ENCODE measurements at places on chromosomes 3 and 15.

DNA sequence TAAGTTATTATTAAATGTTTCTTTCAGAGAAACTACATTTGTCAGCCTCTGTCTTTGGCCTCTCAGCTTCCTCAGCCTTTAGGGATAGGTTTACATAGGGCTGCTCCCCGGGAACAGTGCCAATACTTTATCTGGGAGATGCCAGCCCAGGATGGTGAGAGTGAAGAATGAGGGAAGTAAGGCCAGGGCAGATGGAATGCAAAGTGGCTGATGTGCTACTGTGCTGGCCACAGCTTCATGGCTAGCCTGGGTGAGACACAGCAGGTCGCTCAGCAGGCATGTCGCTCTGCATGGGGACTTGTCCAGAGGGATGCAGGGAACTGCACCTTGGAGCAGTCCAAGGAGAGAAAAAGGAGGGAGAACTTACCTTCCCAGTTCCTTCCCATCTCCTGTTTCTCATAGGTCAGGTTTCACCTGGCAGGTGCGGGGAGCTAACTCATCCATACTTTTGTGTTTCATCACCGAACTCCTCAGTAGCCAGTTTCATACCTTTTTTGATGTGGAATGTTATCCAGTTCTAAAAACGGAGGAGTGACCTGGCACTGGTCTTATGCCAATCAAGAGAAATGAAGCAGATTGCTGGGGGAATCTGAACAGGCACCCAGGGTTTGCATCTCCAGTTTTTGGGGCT lies 30.9 kb upstream of the C15orf39 start:
- DNase-seq = no peak

GRCh38 chr15:40279437-40280141 lies 3.3 kb downstream of the ANKRD63 start:
- no peak for DNase-seq

- DNase-seq = no peak
These were observed 1040.1 kb upstream of the NR2F2 start for GRCh38 chr15:95290176-95290974.

- DNase-seq = peak; percentile 46
These were observed 292.3 kb downstream of the TIGIT start for GRCh38 chr3:114586119-114586518.

- DNase-seq = no peak
These were observed 263.5 kb upstream of the BCHE start for GRCh38 chr3:166100730-166101129.

GRCh38 chr3:48478626-48479555 lies 25.1 kb downstream of the SHISA5 start:
- no peak for DNase-seq

- DNase-seq = no peak
These were observed 78.3 kb downstream of the TFRC start for GRCh38 chr3:196003611-196004010.

GRCh38 chr3:113266738-113267137 lies 55.4 kb downstream of the BOC start:
- DNase-seq = no peak

DNA sequence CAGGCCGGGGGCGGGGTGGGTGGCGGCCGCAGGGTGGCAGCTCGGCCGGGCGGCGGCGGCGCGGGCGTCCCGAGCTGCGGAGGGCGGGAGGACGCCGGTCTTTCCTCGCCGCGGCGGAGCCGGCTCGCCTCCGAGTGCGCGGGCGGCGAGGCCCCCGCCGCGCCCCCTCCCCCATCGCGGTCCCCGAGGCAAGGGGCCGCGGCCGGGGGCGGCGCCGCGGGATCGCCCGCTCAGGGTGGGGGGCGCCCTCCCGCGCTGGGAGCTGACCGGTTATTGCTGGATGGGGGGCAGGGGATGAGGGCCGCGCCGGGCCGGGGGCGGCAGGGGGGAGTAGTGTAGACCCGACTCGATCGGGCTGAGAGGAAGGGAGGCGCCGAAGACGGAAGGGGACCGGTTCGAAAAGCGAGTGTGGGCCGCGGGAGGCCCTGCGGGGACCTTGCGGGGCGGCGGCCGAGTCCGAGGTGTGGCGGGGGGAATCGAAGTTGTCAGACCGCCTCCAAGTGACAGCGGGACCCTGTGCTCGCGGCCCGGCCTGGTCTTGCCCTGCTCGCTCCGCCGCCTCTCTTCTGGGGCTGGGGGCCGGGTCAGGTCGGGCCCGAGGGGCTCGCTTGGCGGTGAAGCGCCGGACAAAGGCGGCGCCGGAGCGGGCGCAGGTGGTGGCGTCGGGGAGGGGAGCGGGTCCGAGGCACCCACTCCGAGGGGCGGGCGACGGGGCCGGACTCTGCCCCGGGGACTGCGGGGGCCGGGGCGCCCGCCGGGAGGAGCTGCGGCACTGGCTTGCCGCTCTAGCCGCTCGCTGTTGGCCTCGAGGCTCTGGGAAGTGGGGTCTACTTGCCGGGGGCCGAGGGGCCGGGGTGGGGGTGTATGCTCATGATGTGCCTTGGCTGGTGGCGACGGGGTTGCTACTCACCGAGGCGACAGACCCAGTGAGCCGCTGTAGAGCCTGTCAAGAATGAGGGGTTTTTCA lies 1.1 kb downstream of the BAHD1 start:
- no peak for DNase-seq

DNA sequence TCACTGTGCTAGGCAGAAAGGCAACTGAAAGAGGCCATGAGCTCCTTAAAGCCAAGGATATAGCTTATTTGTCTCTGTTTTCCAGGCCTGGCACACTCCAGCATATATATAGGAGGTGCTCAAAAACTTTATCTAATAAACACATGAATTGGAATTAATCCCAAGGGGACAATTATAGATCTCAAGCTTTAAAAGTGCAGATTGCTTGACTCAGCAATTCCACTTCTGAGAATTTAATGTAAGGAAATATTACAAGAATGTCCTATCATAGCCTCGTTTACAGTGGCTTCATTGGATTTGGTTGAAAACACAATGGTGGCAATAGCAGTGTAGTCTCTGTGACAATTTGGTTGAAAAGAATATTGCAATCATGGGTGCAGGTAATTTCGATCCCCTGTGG lies 267.3 kb downstream of the SHQ1 start:
- no peak for DNase-seq

GRCh38 chr15:85543741-85544155 lies 163.3 kb downstream of the AKAP13 start:
- no peak for DNase-seq

DNA sequence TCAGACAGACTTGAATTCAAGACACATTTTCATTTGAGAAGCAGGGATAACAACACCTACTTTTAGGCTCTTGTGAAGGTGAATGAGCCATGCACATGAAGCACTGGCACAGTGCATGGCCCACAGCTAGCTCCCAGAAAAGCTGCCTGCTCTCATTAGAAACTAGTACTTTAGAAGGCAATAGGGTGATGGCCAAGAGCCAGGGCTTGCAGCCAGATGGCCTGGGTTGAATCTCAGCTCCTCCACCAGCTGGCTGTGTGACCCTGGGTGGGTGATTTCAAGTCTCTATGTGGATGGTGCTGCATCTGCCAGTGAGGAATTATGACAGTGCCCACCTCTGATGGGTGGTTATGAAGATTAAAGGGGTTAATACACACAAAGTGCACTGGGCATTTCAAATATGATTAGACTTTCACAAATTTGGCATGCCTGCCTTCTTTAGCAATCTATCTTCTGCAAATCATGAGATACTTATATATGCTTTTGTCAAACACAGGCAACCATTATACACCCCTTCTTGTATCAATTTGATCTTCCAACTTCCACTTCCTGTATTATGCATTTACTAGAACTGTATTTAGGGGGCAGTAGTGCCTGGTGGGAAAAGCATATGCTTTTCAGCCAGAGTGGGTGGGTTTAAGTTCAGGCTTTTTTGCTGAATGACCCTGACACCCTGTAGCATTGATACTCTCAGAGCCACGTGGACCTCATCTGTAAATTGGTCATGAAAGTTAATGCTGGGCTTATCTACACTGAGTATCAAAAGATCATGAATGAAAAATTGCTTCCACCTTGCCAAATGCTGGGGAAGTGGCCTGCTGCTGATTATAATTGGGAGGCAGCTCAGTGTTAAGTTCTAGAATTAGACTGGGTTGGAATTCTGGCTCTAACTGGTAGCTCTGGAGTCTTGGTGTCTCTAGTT lies 34.7 kb upstream of the RBP1 start:
- peak; percentile 92 for DNase-seq

- DNase-seq = no peak
These were observed 36.2 kb downstream of the SSR3 start for GRCh38 chr3:156518726-156519125.

DNA sequence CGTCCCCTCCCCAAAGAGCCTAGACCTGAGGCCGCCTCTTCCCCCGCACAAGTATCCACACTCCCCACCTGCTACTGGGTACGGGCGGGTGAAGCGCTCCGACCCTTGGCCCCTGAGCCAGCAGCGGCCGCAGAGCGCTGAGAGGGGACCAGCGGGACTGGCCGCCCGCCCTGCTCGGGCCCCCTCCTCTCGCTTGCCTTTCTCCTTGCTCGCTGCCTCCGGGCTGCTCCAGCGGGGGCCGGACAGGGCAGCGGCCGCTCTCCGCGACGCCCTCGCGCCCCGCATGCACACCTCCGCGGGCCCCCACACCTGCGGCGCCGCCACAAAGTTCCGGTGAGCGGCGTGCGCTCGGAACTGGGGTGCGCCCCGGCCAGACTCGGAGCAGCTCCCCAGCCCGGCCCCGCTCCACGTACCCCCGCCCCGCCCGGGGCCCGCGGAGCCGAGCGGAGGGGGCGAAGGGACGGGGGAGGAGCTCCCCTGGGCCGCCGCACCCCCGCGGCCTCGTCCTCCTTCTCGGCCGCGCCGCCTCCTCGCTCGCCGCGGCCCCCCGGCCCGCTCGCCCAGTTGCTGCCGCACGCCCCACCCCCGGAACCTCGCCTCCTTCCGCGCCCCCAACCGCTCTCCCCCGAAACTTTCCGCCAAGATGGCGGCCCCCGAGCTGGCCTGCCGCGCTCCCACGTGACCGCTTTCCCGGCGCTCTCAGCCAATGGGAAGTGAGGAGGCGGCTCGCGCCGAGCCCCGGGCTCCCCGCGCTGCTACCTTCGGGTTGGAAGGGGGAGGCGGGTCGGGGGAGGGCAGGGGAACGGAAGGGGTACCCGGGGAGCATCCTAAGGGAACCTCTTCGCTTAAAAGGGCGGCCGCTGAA lies 704 bp downstream of the DLG1 start:
- DNase-seq = peak; percentile 73

DNA sequence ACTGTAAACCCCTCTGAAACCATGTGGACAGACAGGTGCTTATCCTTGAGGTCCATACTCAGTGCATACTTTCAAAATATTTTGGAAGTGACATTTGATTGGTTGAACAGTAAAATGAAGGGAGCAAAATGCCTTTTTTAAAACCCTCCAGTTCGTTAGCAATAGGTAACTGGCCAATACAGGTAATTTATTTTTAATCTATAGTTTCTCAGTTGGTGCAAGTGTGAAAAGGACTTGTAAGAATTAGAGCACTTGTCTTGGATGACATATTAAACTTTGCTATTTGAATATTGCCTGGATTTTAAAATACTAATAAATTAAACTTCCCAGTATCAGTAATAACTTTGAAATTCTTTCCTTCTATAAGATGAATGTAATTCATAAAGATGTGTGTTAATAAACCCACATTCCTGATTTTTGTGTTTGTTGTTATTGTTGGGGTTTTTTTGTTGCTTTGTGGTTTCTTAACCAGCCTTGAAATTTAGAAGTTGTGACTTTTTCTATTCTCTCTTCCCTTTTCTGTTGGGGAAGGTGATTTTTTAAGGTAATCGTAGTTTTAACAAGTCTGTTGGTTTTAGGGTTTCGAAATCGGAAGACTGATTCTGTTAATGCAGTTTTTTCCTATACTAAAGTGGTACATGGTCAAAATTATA lies 90.0 kb downstream of the STT3B start:
- no peak for DNase-seq
